ENCODE measurements at places on chromosomes 4 and X. TPM values are rescaled to one million over a fixed set of nuclear protein-coding genes. Genes with fewer than 3 reads are reported as not detected.

Gene FABP2
- not detected for polyA plus RNA-seq

Gene GPC4
- polyA plus RNA-seq: 1.1 TPM

Gene TCEAL7
- polyA plus RNA-seq: not detected

GRCh38 chrX:85052205-85052604, 48.5 kb downstream of the APOOL start:
- no peaks in the 10 kb centered on the region for H3K4me1 ChIP-seq
- H3K36me3 ChIP-seq: no peaks in the 10 kb centered on the region
- no peak overlapping the region for H3K4me3 ChIP-seq
- no peak for DNase-seq

DNA sequence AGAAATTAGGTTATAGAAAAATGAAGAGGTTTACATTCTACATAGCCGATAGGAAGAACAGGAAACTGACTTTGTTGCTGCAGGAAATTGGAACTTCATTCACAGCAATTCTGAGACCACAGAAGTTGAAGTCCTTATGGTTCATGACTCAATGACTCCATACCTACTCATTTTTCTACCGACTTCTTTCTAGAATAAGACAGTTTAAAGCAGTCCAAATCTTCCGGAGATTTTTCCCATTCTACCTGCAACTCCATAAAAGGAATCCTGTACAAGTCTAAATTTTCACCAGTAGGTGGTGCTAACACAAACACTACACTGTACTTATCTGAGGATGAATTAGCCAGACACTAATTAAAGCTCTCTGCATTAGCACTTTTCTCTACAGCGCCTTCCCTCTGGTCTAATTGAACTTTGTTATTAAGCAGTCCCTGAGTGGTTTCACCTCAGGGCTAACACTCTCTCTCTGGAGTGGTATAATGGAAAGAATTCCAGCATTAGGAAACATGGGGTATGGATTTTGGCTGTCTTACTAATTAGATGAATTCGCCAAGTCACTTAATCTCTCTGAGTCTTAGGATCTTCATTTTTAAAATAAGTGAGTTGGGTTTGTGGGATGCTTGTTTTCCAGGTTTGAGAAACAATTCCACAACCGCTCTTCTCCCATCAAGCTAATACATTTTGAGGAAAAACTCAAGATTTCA, 167.9 kb downstream of the SMIM20 start:
- H3K27me3 ChIP-seq: peaks cover 46% of the 10 kb centered on the region
- no peaks in the 10 kb centered on the region for H3K4me1 ChIP-seq
- H3K4me3 ChIP-seq: no peak overlapping the region
- DNase-seq: peak; percentile 13

GRCh38 chr4:11769434-11769833, 340.7 kb upstream of the HS3ST1 start:
- DNase-seq: no peak
- H3K27ac ChIP-seq: no peak overlapping the region
- H3K4me3 ChIP-seq: no peak overlapping the region
- no peaks in the 10 kb centered on the region for H3K4me1 ChIP-seq
- no peaks in the 10 kb centered on the region for H3K36me3 ChIP-seq

GRCh38 chr4:6023731-6024130, 5.5 kb upstream of the C4orf50 start:
- H3K27me3 ChIP-seq: peaks cover 14% of the 10 kb centered on the region
- no peak overlapping the region for H3K4me3 ChIP-seq
- no peaks in the 10 kb centered on the region for H3K36me3 ChIP-seq

- peaks cover 20% of the 10 kb centered on the region for H3K36me3 ChIP-seq
- peaks cover 13% of the 10 kb centered on the region for H3K4me1 ChIP-seq
- DNase-seq: no peak
- no peak overlapping the region for H3K4me3 ChIP-seq
Observed at GRCh38 chr4:77920371-77920770, 57.7 kb downstream of the MRPL1 start.

GRCh38 chr4:123469245-123469644, 72.7 kb downstream of the SPRY1 start:
- H3K27ac ChIP-seq: no peak overlapping the region
- H3K4me1 ChIP-seq: peaks cover 30% of the 10 kb centered on the region
- H3K36me3 ChIP-seq: no peaks in the 10 kb centered on the region
- H3K4me3 ChIP-seq: no peak overlapping the region
- no peak for DNase-seq

Measured in naive B cell (primary cell).